ENCODE measurements at places on chromosomes 12 and 14.

GRCh38 chr14:104968153-104968527, 10.0 kb downstream of the AHNAK2 start:
- peak; percentile 61 for DNase-seq

DNA sequence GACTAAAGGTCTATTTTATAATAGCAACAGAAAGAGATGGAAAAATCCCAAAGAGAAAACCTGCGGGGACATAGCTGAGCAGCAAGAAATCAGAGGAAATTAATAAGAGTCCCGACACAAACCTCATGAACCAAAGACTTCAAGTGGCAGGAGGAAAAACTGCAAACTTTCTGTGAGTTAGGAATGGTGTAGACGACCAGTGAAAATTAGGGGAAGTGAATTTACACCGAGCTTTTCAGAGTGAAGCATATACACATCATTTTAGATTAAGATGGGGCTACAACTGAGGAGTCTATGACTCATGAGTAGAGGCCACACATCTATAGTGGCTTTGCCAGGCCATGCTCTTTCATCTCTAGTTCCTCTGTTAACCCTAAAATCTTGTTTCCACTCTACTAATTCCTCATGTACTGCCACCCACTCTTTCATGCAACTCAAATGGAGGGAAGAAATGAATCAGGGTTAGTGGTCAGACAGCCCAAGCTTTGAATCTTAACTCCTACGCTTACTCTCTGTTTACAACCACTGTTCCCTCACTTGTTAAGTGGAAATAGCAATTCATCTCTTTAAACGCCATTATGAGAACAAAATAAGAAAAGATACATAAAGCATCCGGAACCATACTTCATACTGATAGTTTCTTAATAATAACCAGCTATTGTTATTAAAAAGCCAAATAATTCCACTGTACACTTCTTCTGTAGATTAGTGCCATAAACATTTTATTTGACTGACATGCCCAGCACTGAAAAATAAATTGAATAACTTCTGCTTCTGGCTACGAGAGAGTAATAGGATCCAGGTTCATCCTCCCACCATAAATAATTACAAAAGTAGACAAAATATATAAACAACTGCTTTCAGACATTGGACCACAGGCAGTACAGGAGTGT, 219.3 kb downstream of the RMST start:
- no peak for DNase-seq

GRCh38 chr12:668090-668481, 4.8 kb upstream of the NINJ2 start:
- DNase-seq = no peak

DNA sequence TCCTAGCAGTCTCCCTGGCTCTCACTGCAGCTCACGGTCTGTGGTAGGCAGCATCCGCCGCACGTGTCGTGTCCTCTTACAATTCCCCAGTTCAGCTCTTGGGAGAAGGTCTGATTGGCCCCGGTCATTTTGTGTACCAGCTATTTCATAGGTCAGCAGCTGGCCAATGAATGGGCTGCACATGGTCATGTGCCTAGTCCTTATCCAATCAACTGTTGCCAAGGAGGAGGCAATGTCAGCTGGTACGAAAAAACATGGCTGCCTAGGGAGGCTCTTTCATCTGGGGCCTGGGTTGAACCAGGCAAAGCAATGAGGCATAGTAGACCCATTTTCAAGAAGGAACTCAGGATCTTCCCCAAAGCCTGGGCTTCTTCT, 46.1 kb downstream of the RNFT2 start:
- no peak for DNase-seq

- DNase-seq = no peak
Observed at GRCh38 chr12:34336619-34337465, 314.5 kb downstream of the ALG10 start.

- no peak for DNase-seq
Observed at GRCh38 chr14:56248442-56248841, 130.2 kb downstream of the PELI2 start.

- DNase-seq = no peak
Observed at GRCh38 chr14:75591987-75592575, 13.7 kb downstream of the FLVCR2 start.

DNA sequence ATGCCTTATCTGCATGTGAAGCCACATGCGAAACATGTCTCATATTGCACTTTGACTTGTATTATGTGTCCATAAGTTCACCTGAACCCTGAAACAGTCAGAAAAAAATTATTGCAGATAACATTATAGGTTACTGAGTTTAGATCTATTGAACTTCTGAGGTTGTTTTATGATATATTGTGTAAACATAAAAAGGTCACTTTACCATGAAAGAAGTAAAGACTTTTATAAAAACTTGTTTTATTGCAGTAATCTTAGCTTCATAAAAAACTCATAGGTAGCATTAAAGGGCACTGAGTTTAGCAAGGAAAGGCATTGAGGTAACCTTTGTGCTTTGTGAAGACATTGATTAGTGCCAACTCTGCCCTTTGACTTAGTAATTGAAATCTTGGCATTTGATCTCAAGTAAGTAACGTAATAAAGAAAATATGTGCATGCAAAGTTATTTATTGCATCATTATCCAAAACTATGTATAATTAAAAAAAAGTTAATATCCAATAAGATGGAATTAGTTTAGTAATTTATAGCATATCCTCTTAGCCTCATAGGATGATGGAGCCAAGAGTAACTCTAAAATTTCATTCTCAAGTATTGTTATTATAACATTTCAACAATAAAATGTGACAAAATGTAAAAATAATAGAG, 313.3 kb upstream of the ATP2B1 start:
- DNase-seq = no peak

DNA sequence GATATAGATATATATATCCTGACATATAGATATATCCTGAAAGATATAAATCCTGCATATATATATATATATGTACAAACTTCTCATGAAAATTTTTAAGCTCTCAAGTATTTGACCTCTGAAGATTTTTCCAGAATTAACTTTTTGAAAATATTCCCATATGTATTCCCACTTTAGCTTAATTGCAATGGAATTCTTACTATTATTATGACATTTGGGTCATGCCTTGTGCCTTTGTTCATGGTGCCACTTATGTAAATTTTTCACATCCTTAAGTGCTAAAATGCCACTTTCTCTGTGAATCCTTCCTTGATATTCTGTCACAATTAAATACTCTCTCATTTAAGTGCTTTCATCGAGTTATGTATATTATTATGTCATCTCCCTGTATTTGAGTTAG, 398.2 kb upstream of the SEL1L start:
- no peak for DNase-seq

DNA sequence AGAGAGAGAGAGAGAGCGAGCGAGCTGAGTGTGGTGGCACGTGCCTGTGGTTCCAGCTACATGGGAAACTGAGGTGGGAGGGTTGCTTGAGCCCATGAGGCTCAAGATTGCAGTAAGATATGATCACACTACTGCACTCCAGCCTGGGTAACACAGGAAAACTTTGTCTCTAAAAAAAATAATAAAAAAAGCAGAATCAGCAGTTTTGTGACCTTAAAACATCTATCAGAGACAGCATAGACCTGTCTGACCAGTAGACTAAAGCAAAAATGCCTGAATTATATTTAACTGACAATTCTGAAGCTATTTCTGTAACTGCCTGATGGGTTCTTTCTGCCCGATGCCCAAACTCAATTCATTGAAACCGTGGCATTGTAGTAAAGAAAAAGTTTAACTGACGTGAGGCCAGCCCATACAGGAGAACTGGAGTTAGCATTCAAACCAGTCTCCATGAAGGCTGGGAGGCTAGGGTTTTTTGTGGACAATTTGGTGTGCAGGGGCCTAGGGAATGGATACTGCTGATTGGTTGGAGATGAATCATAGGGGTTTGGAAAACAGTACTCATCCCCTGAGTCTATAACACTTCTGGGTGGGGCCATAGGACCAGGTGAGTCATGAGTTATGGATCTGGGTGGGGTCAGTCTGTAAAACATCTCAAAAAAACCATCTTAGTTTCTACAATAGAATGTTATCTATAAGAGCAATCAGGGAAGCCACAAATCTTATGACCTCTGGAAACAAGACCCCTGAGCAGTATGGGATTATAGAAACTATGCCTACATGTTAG, 8.0 kb upstream of the RASSF8 start:
- DNase-seq = no peak

Measured in NCI-H526 treated with DMSO at 0.1 percent for 48 hours (cell line).